ENCODE measurements at places on chromosomes 3 and 15.

- no peak for DNase-seq
These were observed 122.9 kb upstream of the TLE3 start for GRCh38 chr15:70220490-70221096.

DNA sequence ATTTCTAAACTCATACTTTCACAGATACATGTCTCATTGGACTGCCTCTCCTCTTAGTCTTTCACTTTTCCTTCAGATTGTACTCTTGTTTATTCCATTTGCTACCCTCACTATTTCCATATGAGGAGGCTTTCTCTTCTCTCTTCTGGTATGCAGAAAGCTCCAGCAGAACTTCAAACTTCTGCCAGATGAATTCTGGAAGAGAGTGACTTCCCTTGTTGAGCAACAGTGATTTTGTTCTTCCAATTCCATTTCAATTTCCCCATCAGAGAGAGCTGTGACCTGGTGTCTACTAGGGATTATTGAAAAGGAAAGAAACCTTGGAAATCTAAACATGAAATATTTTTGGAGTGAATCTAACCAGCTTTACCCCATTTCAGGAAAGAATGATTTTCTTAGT, 523.2 kb upstream of the ZNF717 start:
- DNase-seq: no peak

GRCh38 chr3:99128725-99129505, 227.4 kb upstream of the DCBLD2 start:
- no peak for DNase-seq

DNA sequence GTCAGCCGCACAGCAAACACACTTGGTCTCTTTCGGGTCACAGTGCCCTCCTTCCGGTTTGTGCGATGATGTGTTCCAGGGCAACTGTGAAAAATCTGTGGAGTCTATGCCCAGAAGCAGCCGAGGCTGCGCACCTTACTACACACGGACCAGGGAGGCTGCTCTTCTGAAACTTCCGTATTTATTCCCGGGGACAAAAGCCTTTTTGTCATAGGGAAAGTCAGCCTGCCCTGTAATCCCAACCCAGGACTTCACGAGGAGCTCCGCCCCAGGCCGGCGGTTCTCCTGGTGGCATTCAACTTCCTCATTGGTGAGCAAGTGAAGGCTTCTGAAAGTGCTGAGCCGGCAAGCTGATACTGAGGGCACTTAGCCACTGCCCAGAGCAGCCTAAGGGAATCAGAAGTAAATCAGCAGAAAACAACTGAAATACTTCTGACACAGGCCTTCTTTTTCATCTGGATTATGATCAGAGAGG, 126.5 kb downstream of the FMN1 start:
- peak; percentile 33 for DNase-seq

GRCh38 chr15:40787991-40788390, 18.2 kb downstream of the C15orf62 start:
- no peak for DNase-seq

DNA sequence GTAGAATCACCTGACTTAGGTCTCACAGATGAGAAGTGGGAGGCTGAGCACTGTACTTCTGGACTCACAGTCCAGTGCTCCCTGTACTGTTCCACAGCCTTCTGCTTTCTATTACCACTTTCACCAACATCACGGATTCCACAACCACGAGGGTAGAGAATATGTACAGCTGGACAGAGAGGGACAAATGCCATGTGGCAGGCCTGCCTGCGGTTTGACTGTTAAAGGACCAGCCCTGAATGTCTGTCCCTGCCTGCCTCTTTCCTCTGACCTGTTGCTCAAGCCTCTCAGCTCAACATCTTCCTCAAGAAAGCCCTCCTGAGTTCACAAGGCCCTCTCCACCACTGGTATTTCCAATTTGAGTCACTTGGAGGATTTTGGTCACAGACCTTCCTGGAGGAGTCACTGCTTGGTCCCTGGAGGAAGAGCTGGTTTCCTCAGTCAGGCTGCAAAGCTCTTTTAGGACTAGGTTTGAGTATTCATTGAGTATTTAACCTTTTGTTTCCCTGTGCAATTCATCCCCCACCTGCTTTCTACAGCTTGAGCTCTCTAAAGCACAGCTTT, 49.1 kb downstream of the RAB11A start:
- DNase-seq: no peak

- no peak for DNase-seq
These were observed 4.2 kb downstream of the STOML1 start for GRCh38 chr15:73987681-73988444.

DNA sequence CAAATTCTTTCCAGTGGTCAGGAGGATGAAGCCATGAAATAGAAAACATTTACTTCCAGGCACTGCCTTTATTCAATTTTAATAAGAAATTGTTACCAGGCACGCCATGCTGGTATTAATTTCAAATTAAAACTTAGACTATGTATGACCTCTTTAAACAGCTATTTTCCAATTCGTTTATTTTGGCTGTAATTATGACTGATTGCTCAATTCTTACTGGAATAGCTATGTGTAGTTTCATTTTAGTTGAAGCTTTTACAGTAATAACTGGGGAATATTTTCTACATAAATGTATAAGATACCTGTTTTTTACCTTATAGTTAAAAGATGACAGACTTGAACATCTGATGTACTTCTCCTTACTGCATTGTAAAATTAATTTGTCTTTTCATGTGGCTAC, 480.0 kb upstream of the GOLIM4 start:
- no peak for DNase-seq

- DNase-seq: no peak
These were observed 94.2 kb downstream of the PLXNA1 start for GRCh38 chr3:127077068-127077467.

- no peak for DNase-seq
These were observed 17.5 kb downstream of the RFTN1 start for GRCh38 chr3:16496008-16496407.

GRCh38 chr15:72197460-72198355, at the start of gene GRAMD2A:
TSS of gene GRAMD2A (minus strand) at chr15:72197787.
- peak; percentile 14 for DNase-seq

- DNase-seq: no peak
These were observed 979.3 kb downstream of the IGSF11 start for GRCh38 chr3:118055381-118055780.

DNA sequence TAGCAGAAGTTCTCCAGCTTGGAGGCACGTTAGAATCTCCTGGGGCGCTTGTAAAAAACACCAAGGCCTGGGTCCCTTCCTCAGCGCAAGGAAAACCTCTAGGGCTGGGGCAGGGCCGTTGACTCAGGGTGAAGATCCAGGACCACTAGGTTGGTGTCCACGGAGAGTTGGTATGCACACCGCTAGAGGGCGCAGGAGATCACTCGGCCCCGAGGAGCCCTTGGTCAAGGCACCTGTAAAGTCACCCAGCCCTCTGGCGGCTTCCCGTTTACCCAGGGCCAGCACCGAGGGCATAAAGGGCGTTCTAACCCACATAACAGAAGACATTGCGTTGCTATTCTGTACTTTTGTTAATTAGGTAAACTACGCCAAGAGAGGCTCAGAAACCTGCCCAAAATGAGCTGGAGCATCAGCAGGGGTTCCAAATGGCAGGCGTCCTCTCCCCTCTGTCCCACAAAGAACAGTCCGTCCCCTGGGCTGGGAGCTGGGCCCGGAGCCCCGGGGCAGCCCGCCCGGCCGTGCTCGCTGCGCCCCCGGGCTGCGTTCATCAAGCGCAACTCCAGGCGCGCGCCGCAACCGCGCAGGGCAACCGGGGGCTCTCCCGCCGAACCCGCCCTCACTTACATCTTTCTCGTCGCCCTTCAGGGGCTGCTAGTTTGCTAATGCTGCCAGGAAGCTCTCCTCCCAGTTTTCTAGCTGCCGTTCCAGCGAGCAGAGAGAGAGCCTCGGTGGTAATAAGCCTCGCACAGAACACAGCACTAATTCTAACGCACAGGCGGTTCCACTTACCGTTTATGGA, 332.1 kb downstream of the ARRDC4 start:
- peak; percentile 26 for DNase-seq

GRCh38 chr15:90933301-90933700, 952 bp upstream of the HDDC3 start:
- DNase-seq: no peak

DNA sequence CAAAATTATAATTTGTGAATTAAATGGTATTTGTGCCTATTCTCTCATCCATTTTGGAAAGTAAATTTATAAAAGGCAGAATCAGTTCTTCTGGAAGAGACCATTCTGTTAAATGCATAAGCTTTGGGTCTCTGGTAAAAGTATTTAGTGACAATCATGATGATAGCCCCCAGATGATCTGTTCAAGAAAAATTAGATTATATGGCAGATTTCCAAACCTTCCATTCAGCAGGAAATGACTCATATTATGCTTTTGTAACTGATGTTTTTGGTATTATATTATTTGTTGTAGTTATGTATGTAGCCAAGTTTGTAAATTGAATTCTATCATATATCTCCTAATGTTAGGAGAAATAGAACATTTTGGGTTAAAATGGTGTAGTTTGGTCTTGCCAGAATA, 340.8 kb upstream of the DPH6 start:
- no peak for DNase-seq

GRCh38 chr15:68818769-68819494, 1.8 kb downstream of the ANP32A start:
- DNase-seq: no peak

DNA sequence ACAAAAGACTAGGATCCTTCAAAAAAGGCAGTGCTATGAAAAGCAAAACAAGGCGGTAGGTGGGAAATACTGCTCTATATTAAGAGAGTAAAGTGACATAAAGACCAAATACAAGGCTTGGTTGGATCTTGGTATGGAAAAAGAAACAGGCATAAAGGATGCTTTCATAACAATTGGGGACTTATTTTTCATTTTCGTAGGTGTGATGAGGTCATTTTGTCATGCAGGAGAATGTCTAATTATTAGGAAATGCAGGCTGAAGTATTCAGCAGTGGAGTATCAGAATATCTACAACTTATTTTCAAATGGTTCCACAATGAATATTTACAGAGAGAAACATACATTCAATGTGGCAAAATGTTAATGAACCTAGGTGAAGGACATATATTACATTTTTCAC, 9.0 kb downstream of the XPC start:
- no peak for DNase-seq

GRCh38 chr3:52782412-52783210, 5.2 kb downstream of the ITIH1 start:
- no peak for DNase-seq

- DNase-seq: no peak
These were observed 583 bp downstream of the EAF1 start for GRCh38 chr3:15427981-15428380.

GRCh38 chr3:143329567-143330211, 210.1 kb downstream of the CHST2 start:
- no peak for DNase-seq

DNA sequence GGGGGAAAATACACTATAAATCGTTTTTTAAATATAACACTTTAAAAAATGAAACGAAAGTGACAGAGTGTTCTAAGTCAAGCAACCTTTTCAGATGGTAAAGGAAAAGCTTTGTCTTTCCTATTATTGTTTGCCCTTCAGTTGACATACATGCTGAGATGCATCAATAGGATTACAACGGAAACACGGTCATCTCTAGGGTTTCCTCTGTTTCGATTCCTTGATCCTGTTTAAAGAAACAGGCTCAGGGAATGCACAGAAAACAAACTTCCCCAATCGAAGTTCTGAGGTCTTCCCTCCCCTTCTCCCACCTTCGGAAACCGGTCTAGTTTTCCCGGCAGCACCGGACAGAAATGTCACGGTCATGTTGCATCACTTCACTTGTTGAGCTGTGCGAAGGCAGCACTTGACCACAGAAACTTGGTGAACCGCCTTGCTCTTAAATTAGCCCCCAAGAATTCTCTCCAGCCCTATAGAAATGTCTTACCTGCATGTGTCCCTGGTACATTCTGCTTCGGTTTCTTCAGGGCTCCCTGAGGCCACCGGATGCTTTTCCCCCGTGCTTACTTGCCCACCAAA, 556 bp downstream of the PEX5L start:
- peak; percentile 42 for DNase-seq

DNA sequence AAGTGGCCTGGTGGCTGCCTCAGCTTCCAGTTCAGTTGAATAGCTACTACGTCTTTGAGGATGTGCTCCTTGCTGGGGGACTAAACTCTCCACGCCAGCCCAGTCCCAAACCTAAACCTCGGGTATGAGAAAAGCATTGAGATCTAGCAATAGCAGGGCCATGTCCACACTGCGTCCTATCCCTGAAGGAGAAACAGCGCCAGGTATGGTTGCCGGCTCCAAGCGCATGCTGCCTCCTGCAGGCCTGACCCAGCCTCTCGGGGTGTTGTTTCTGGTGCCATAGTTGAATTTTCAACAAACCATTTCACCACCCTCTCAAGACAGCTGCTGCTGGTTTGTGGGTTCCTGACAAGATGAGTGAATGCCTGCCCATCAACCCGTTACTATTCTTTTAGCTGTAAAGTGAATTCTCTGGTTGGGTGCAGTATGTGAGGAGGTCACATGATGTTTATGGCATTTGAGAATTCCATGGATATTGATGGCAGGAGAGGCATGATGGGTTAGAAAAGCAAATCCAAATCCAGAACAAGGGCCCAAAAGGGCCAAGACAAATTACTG, 13.0 kb upstream of the SLC28A1 start:
- no peak for DNase-seq

GRCh38 chr3:186464424-186465093, 79.6 kb downstream of the CRYGS start:
- DNase-seq: no peak

GRCh38 chr3:39260957-39261356, 18.9 kb downstream of the CX3CR1 start:
- peak; percentile 6 for DNase-seq

DNA sequence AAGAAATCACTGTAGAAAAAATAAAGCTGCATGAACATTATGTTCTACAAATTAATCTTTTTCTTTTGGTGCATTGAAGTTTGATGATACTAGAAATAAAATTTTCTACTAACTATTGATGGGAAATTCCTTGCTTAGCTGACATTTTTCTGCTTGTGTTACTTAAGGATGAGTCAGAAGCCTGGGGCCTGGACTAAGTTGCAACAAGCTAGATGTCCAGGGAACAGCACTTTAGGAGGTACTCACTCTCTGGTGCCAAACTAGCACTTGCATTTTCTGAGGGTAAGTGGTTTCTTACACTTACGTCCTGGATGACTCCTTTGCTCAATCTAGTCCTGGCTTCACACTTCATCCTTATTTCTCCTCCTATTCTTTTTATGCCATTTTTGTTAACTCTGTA, 945.1 kb downstream of the IGSF11 start:
- DNase-seq: no peak

DNA sequence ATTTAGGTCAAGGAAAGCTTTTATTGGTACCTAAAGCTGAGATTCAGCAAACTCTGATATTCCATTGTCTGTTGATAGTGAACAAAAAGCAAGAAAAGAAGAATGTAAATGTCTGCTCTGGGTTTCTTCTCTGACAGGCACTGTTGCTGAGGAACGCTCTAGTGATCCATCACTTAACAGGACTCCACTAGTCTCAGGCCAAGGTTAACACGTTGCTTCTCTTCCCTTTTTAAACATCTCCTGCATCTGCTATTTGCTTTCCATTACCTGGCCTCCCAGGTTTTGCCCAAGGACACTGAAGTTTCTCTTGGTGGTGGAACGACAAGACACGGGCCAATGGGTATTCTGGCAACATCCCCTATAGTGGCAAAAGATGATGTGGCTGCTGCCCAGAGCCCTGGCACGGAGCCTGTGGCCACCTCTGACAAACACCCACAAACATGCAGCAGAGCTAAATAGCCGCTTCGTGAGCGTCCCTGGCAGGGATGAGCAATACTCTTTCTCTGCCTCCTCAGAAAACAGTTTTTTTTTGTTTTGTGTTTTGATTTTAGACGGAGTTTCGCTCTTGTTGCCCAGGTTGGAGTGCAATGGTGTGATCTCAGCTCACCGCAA, 97.8 kb upstream of the AKAP13 start:
- no peak for DNase-seq
